ENCODE measurements at places on chromosomes 6 and 20.

- DNase-seq, result no peak
Observed at GRCh38 chr20:41505184-41505583, 113.0 kb downstream of the CHD6 start.

DNA sequence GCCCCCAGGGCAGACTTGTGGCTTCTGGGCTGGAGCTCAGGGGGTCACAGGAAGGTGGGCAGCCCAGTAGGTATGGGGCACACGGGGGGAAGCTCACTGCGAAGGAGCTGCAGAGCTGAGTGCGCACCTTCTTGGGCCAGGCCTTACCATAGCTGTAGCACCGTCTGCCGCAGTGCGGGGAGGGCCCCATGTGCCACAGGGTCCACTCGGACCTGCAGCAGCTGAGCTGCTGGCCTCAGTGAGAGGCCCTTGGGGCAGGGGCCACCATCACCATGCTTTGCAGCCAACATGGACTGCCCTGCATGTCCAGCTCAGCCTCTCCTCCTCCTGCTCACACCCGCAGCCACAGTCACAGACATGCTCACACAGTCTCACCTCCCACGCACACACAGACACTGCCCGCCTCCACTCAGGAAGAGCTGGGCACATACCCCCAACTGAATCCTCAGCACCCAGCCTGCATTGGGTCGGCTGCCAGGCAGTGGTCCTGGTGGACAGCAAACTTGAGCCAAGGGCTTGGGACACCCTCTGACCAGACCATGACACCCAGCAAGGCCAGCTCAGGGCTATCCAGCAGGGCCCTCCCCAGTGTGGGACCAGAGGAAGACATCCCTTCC lies 35.3 kb downstream of the YTHDF1 start:
- no peak for DNase-seq

- no peak for DNase-seq
Observed at GRCh38 chr6:131951576-131952230, 531 bp upstream of the CCN2 start.

- DNase-seq, result no peak
Observed at GRCh38 chr20:34875642-34876405, 588 bp upstream of the ACSS2 start.

DNA sequence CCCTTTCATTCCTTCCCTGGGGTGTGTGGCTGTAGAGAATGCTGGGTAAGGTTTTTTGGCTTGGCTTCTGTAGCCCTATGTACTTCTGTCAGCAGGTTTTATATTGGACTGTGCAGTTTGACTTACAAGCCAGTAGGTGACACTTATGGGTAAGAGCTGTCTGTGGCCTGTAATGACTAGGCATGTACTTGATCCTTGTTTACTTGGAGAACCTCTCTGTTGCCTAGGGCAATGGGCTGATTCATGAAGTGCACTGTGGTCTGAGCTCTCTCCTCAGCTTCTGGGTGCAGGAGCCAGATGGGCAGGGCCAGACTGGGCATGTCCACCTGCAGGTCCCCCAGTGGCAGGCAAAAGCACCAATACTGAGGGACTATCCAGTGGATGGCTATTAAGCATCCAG lies 544.6 kb downstream of the ADGRB3 start:
- no peak for DNase-seq

DNA sequence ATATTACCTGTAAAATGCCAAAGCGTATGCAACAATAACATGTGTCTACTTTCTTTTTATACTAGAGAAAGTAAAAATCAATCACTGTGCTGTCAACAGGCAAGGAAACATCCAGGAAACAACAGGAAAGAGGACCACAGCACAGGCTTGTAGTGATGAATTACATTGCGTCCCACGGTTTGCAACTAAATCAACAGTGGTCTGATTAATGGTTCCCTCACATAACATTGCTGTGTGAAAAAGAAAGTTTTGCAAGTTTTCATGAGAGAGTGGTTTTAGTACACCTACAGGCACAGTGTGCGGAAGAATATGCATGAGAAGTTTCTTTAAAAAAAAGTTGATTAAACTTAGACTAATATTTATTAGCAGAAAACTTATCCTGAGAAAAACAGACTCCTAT lies 329.5 kb upstream of the HSF2 start:
- no peak for DNase-seq

DNA sequence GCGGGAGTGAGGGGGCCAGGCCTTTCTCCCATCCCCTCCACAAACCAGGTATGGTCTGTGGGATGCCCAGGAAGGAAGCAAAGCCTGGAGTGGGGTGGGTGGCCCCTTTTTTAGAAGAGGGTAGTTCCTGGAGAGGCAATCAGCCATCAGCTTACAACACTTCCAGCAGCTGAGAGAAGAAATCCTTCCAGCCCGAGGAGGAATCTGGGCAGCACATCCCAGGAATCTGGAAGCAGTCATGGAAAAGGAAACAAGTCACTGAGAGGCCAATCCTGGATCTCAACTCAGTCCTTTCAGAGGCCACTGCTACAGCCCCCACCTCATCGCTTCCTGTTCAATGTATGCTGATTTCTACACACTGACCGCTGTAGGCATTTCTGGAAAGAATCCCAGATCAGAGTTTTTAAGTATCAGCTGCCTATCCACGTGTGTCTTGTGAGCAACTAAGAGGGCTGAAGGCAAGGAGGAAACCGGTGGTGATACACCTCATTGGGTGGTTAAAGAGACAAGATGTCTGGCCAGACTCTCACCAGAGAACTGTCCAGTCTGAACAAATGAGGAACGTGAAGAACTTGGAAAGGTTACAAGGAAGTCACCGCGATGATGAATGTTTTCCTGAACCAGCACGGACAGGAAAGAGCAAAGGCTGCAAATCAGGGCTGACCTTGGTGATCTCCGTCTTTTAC lies 92.9 kb upstream of the SHLD1 start:
- DNase-seq, result no peak

- DNase-seq, result no peak
Observed at GRCh38 chr6:152268846-152269442, 368.2 kb downstream of the SYNE1 start.

DNA sequence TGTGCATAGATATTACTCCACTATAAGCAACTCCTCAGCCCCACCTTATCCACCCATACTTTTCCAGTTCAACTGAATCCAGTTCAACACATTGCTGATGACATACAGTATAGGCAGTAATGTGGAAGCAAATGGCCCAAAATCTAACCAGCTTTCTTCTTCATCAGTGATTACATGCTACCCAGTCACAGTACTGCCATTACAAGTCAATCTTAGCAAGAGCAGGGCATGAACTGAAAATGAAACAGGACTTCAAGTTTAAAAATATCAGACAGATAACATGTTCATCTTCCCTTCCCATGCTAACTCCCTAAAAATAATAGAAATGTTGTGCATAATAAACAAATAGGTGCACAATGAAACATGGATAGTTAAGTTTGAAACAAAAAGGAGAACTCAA lies 19.2 kb downstream of the RRAGD start:
- no peak for DNase-seq

DNA sequence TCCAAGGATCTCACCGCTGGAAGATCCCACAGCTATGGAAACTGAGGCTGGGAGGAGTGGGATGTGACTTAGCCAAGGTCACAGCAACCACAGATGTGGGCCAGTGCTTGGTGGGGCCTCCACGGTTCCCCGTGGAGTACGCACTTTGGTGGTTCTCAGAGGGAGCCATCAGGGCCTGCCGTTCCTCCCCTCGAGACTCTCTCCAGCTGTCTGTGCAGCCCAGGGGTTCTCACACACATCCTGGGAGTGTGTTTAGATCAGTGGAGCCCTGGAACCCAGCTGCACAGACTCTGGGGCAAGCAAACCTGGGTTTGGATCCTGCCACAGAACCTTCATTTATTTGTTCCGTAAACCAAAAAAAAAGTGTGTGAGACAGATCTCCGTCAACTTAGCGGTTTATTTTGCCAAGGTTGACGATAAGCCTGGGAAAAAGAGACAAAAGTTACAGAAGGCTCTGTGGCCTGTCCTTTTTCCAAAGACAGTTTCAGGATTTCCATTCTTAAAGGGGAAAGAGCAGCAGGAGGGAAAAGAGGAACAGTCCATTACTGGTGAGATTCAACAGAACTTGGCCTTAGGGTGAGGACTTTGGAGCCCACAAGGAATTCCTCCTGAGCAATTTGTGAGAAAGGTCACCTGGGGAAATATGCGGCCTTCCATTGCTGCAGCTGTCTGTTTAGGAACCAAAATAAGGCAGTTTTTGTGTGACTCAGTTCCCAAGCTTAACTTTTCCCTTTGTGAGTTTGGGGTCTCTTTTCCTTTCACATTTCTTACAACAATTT lies 13.6 kb upstream of the MYMX start:
- no peak for DNase-seq

- no peak for DNase-seq
Observed at GRCh38 chr20:24109008-24109407, 120.4 kb upstream of the GGTLC1 start.

DNA sequence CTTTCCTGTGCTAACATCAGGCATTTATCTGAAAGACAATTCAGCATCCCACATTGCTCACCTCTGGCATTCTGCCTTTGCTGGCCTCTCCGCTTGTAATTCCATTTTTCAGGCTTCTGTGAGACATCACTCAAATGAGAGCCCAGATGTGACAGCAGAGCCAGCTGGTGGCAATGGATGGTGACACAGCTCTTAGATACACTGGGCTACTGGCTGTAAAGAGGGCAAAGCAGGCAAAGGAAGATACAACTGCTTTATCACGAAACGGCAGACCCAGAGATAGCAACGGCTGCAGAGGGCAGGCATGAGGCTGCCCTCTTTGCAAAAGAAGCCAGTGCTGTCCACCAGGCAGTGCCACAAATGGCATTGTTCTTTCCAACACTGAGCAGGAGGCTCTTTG lies 329.8 kb downstream of the KIF16B start:
- DNase-seq, result no peak

- DNase-seq, result no peak
Observed at GRCh38 chr6:43173591-43174262, 2.7 kb downstream of the SRF start.

GRCh38 chr20:33415948-33416347 lies 14.6 kb upstream of the CDK5RAP1 start:
- DNase-seq, result no peak

- no peak for DNase-seq
Observed at GRCh38 chr6:38316099-38316868, 323.4 kb downstream of the BTBD9 start.

DNA sequence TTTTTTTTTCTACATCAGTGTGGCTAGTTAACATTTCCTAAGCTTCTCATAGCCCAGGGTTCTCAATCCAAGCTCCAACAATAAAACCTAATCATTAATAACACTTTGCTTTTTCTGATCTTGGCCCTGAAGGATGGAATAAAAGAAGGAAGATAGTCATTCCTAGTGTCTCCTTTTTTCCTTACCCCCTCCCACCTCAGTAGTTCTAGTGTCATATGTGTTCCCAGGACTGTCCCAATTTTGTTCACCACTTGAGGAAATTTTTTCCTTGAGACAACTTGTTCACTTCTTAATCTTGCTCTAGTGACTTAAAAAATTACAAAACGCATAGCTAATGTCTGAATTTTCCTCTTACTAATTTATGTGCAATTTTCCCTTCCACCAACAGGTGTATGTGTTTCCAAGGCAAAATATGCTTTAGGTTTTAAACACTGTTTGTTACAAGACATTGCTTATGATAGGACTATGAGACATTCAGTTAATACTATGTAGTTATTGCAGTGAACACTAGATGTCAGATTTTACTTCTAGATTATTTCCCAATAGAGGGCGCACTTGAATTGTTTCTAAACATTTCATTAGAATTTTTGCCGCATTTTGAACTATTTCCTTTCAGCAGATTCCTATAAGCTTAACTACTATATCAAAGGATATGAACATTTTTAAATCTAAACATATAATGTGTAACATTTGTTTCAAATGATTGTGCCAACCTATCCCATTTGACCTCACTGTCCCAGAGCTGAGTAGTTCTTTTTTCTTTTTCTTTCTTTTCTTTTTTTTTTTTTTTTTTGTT lies 18.5 kb upstream of the C6orf141 start:
- no peak for DNase-seq

DNA sequence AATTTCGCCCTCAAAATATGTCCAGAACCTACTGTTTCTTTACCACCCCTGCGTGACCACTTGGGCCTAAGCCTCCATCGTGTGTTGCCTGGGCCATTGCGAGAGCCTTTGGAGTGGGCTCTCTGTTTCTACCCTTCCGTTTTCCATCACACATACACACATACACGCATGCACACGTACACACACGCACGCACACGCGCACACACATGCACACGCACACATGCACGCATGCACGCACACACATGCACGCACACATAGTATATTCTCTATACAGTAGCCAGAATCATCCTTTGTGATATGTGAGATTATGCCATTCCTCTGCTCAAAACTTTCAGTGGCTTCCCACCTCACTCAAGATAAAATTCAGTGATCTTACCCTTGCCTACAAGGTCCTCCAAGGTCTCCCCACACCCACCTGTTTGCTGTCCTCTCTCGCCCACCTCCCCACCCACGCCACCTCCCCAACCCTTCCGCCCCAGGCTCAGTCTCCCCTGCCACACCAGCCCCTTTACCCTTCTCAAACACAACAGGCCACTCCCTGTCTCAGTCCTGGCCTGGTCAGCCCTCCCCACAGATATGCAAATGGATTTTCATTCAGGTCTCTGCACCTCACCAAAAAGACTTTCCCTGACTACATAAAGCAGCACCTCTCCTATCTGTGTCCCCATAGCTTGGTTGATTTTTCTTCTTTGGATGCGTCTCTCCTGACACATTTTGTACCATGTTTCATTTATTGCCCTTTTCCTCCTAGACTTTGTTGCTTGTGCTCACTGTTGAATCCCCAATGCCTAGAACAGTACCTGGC lies 559.6 kb downstream of the CD83 start:
- DNase-seq, result no peak

GRCh38 chr6:3644739-3645012 lies 106.8 kb downstream of the PXDC1 start:
- DNase-seq, result no peak

All from stimulated activated CD8-positive, alpha-beta memory T cell treated with anti-CD3 and anti-CD28 coated beads, Interleukin-12 subunit alpha, Interleukin-12 subunit beta, amount 100 ng/mL, for 4 hours (primary cell).